Natural killer cell (primary cell): ENCODE measurements at places on chromosomes 16 and 17.

DNA sequence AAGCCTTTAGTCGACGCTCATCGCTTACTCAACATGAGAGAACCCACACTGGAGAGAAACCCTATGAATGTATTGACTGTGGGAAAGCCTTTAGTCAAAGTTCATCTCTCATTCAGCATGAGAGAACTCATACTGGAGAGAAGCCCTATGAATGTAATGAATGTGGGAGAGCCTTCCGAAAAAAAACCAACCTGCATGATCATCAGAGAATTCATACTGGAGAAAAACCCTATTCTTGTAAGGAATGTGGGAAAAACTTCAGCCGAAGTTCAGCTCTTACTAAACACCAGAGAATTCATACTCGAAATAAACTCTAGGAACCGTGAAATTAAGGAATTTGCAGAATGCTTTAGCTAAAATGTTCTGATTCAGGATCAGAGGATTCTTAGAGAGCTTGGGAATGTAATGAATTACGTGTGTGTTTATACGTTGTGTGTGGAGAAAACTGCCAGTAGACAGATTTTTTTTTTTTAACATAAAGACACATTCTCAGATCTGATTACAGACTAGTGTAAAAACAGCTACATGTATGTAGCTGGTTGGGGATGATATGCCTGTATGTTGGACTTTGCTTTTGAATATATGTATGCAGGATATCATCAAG lies 25.4 kb downstream of the ZFP90 start:
- no peak for DNase-seq

DNA sequence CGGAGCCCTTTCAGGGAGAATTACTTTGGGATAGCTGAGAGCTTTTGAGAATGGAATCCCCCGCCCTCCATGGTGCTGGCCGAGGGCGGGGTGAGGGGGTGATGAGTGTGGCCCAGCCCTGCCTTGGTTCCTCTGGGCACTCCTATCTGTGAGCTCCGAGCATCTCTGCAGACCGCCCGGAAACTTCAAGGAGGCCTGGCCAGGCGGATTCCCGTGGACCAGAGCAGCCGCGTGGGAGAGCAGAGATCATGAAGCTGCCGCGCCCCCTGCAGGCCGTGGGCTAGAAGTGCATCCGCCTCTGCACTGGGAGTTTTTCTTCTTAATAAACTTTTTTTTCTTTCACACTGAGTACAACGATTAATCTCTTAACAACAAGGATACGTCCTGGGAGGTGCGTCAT lies 392.9 kb upstream of the EEF2KMT start:
- DNase-seq, result no peak

GRCh38 chr17:50807009-50807408 lies 28.4 kb upstream of the WFIKKN2 start:
- no peak for DNase-seq

DNA sequence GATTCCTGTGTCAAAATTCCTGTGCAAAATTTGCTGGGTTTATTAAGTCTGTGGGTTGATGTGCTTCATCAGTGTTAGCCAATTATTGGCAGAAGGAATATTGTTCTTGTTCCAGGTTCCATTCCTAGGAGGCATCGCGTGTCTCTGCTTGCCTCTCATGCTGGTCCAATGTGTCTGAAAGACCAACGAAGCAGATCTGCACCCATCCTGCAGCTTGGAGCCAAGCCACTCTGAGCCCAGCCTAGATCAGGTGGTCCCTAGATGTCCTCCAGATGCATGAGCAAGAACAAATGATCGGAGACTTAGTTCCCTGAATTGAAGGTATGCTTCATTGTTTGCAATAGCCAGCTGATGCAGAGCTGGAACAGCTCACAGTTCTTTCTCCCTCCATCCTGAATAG lies 10.5 kb upstream of the PIK3R6 start:
- DNase-seq, result no peak

DNA sequence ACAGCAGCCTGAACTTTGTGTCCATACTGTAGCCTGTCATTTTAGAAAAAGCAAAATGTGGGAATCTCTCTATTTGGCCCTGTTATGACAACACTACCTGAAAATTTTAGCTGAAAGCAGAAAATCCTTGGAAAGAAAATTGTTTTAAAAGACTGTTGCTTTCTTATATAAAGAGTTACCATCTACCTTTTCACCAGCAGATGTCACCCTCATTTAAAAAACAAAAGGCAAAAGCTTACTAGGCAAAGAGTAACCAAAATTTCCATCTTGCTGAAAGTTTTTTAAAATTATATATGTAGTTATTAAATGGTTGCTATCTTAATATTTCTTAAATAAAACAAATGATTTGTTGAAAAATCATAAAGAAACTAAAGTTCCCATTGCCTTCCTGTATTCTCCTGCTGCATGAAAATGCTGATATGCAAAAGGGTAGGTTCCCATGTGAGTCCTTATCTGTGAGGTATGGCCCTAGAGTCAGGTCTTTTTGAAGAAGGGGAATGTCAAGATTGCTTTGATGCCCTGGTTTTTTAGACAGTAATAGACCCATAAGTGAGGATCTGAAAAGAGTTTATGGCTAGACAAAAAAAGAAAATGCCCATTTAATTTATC lies 61.0 kb downstream of the TNRC6C start:
- no peak for DNase-seq

DNA sequence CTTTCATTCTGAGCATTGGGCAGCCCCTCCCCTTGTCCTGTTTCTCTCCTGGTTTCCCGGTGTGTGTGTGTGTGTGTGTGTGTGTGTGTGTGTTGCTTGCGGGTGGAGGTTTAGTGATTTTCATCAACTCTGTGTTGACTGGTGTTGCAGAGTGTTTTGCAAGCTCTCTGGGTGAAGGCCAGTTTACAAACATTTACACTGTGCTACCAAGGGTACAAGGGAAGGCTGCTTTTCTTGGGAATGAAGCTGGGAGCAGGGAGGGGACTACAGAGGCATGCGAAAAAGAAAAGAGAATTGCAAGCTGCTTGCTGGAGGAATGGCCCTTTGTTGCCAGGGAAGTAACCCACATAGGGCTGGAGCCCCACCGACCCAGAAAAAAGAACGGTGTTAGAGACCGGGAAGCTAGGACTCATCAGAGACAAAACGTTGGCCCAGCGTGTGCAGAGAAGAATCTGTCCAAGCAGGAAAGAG lies 29.6 kb downstream of the HS3ST3B1 start:
- no peak for DNase-seq

- DNase-seq, result peak; percentile 42
Observed at GRCh38 chr16:84514874-84515835, 10.7 kb upstream of the MEAK7 start.
